ENCODE measurements at places on chromosomes 6 and 20. TPM values are rescaled to one million over a fixed set of nuclear protein-coding genes. Genes with fewer than 3 reads are reported as not detected.

DNA sequence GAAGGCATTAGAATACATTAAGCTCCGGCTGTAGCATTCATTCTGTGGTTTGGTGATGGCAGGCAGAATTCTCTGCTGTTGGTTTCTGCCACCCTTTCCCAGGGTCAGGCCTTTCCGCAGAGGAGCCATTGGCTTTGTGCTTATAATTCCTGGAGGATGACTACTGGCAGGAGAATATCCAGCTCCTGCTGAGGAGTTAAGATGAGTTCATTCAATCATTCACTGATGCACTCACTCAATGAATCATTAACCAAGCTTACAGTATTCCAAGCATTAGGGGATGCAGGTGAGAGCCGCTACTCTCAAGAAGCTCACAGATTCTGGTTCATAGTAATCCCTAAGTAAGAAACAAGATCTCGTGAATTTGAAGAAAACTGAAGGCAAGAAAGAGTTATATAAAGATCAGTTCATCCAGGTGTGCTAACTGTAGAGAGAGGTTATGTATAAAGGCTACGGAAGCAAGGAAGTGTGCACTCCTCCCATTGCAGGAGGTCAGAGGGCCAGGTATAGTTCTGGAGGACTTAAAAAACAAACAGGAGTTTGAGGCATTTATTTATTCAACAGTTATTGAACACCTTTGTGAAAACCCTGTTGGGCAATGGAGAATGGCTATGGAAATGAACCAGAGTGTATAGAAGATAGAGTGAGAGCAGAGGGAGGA lies 75.5 kb downstream of the HMGN3 start:
- no peak for DNase-seq

DNA sequence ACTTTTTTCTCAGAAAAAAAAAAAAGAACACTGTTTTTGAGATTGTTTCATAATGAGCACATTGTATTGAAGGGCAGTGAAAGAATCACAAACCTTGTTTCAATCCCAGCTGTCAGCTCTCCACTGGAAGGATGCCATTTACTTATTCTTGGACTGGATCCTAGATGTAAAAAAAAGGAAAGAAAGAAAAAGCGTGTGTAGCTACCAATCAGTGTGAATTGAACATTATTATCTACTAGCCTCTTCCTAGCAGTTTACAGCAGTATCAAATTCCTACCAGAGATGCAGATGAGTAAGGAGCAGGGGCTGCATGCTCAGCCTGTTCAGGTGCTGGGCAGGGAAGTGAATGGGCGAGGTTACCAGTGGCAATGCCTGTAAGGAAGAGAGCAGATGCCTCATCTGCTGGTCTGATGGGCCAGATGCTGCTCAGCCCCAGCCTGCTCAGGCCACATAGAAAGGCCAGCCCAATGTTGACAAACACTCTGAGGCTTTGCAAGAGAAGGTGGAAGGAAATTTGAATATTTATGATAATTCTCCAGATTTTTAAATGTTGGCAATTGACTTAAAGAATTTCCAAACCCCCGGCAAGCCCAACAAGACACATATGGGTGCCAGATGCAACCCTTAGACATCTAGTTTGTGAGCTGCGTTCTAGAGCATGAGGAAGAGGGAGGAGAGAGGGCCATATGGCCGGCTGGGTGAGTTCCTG lies 189.5 kb downstream of the IBTK start:
- DNase-seq = peak; percentile 36

- DNase-seq = no peak
Observed at GRCh38 chr6:99345164-99345563, 4.3 kb downstream of the FAXC start.

DNA sequence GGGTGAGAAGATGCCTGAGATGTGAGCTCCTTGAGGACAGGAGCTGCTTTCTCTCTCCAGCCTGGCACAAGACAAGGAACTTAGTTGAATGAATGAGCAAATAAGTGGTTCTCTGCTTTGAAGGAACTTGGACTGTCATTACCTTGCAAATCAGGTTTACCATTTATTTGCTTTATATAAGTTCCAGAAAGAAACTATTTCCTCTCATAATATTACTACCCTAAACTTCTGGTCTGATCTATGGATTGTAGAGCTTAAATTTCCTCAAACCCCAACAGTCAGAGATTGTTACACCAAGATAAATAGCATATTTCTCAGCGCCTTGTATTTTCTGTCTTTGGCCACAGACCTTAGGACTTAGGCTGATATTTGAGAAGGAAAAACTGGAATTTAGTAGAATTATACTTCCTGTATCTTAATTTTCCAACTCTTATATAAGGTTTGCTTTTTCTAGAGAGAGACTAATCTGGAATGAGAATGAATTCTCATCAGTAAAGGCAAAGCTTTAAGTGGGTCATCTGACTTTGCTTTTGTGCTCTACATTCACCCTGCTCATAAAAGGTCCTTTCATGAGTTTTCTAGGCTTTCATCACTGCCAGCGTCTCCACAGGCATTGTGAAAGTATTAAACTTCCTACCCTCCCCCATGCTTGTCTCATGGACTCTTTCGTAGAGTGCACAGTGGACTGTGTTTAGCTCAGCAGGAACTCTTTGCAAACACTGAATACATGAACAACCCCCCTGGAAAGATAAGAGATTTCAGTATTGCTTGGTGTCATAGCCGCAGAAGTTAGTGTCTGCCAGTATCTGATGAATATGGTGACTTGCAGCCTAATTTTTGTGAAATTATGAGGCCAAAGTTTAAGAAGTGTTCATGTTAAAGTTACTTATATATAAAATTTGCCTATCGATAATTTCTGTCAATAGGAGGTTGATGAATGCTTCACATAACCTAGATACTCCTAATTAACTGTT lies 74.0 kb downstream of the PTPRA start:
- no peak for DNase-seq

DNA sequence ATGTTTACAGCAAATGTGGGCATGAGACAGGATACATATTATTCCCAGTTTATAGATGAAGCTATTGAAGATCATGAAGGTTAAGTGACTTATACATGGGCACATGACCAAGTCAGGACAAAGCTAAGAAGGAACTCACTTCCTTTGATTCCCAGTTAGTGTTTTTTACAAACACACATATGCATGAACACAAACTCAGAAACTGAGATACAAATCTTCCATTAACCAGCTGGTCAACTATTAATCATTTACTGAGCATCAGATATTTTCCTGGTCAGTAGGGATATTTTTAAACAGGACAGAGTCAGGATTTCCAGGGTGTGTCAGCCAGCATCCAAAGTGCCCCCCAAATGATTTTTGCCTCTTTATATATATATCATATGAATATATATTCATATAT lies 222.2 kb downstream of the OGFRL1 start:
- no peak for DNase-seq

- DNase-seq = no peak
Observed at GRCh38 chr6:147758303-147758702, 249.8 kb downstream of the SAMD5 start.

The RBBP8NL gene
- total RNA-seq = 0.55 TPM

The SLC35F1 gene
- total RNA-seq = 6.8 TPM

The CST5 gene
- total RNA-seq = not detected

DNA sequence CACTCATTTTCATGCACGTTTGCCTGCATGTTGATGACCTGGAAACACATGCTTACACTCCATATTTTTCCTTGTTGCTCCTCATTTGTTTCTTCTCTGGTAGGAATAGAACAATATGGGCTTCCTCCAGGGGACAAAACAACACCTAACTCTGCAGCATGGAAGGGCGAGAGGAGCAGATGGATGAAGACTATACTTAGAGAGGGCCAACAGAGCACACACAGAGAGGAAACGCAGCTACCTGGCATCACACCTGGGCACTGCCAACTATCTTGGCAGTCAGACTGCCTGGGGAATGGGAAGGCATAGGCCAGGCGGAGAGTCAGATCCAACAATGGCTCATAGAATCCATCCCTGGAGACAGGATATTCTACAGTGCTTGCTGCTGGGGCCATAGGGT lies 290.9 kb downstream of the CD83 start:
- DNase-seq = no peak

The CDSN gene
- total RNA-seq = not detected
